ENCODE measurements at places on chromosomes 7 and 10.
A peak's percentile ranks its signal among the peaks of the same experiment; 100 is the strongest.

DNA sequence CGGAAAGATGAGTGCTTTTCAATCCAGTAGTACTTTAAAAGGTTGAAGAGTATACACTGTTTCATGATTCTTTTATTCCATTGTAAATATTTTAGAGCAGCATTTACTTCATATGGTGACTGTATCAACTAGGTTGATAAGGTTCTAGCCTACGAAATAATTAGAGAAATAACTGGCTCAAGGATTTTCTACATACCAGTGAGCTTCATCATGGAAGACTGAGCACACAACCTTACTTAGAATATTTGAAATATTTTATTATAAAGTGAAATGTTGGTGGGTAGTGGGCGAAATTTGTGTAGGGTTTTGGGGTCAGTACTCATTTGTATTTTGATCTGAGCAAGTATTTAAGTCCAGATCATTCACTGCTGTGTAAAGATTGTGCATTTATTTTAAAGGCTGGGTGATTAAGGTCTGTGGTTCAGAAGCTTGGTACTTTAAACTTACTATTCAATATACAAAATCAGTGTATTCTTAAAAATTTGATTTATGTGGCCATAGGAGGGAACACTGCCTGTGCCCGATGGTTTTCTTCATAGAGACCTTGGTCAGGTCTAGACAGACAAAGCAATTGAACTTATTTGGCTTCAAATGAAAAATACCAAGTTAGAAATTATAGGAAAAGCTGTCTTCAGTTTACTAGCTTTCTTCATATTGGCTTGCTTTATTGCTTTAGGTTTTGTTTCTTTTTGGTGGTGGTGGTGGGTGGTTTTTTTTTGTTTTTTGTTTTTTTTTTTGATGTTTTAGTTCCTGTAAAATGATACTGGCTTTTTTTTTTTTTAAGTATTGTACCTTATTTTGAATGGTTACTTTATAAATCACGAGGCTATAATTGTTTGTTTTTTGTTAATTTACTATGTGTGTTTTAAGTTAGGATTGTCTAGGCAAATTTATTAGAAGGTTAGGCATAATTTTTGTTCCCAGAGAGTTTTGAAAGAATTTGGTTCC lies 3.0 kb downstream of the KMT2E start:
- no peak for DNase-seq

GRCh38 chr10:102665904-102666509 lies 21.7 kb downstream of the TRIM8 start:
- no peak for DNase-seq

GRCh38 chr7:121211253-121211652 lies 117.5 kb upstream of the WNT16 start:
- no peak for DNase-seq

GRCh38 chr10:119059557-119059956 lies 21.1 kb downstream of the EIF3A start:
- no peak for DNase-seq

- DNase-seq, result no peak
Observed at GRCh38 chr10:4807761-4808507, 18.1 kb upstream of the AKR1E2 start.

DNA sequence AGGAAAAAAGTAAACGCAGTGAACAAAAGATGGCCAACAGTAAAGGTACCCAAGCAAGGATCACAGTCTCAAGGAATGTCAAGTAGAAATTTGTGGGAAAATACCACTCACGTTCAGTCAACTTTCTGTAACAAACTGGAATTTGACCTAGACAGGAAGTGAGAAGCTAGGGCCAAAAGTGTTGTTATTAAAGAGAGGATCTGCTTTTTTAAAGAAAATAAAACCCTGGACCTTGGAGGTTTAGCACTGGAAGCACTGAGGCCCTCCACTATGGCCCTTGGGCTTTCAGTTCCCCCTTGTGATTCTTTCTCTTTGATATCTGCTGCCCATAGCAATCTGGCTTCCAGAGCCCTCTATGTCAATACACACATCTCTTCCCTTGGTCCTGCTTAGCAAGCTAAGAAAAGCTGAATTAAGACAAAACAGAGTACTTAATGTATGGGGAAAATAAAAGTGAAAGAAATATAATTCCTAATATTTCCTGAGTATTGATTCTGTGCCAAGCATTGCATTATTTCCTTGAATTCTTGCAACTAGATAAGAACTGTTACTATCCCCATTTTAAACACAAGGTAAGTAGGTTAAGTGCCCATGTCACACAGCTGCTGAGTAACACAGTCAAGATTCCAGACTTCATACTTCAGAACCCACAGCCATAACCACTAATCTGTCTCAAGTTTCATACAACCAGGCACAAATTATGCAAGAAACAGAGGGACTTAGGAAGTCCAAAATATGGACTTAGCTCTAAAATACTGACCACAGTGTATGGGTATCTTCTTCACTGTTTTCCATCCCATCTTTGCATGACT lies 2.6 kb upstream of the ZNF438 start:
- DNase-seq, result no peak

DNA sequence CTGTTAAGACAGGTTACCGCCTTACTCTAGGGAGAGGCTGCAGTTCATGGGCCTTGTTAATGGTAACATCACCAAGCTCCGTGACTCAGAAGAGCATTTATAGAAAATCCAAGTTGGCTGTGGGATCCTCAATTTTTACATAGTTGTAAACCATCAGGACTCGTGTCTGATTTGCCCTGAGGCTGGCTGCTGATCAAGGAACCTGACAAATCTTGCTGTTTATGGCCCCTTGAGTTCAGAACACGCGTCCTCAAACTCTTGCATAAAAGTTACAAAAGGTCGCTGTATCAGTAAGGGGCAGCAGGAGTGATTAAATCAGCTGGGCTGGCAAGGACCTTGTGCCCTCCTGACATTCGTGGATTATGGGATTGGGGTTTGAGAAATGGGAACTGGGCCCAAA lies 4.6 kb downstream of the SLC13A4 start:
- DNase-seq, result no peak

DNA sequence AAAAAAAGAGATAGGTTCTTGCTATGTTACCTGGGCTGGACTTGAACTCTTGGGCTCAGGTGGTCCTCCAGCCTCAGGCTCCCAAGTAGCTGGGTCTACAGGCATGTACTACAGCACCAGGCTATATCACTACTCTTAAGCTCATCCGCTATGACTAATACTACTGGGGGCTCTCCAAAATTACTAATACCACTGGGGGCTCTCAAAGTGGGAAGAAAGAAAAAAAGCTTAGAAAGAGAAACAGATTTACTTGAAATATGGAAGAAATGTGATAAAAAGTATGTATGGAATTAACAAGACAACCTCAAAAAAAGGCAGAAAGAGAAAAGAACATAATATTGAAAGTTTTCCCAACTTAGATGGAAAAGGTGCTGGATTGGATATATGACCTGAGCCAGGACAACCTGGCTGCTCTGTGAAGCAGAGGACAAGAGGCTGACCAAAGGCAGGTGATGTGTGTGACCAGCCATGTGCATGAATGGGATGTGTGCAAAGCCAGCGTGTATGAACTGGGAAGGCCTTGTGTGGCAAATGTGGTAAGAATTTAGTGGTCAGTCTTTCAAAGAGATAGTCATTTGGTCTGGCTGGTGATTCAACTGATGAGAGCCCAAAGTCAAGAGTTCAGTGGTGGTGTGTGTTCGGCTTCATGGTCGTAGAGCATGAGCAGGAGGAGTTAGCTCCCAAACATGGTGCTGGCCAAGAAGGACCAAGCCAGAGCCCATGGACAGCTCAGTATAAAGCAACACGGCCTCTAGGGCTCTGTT lies 232.4 kb upstream of the KLF14 start:
- no peak for DNase-seq

GRCh38 chr7:133139350-133139749 lies 57.5 kb upstream of the CHCHD3 start:
- DNase-seq, result peak; percentile 8

- no peak for DNase-seq
Observed at GRCh38 chr7:40186586-40186985, 51.8 kb downstream of the SUGCT start.

- no peak for DNase-seq
Observed at GRCh38 chr7:107543338-107543993, 20.3 kb downstream of the COG5 start.

DNA sequence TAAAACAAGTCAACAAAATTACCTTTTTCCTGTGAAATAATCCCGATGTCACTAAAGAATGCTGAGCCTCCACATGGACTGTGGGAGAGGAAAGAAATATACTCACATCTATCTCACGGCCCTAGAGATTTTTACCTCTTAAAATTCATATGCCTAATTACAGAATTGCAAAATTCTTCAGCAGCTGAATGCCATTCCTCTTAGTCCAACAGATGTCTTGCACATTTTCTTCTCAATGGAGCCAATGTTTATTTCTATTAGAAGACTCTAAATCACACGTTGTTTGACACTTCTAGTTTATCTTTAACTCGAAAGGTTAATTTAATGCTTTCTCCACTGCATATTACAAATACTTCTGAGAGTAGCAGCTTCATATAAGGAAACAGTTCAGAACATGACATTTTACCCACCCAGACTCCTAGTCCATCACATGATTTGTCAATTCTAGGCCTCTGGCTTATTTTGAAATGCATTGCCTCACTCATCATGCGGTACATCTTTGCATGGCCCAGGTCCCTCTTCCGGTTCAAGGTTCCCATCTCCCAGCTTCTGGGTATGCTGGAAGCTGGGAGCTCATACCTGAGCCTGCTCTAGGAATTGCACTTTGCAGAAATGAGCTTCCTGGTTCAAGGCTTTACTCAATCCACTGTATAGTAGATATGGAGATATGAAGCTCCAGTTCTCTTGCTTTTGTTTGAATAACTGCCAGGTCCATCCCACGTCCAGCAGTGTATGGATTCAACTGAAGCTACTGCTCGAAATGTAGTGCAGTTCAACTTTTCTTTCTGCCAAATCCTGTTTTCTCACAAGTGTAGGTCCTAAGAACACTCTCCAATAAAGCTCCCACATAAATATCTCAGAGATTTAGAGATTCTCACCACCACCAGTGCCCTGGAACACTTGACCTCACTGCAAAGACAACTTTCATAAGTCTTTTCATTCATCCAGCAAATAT lies 306.2 kb downstream of the GPR37 start:
- DNase-seq, result peak; percentile 4

DNA sequence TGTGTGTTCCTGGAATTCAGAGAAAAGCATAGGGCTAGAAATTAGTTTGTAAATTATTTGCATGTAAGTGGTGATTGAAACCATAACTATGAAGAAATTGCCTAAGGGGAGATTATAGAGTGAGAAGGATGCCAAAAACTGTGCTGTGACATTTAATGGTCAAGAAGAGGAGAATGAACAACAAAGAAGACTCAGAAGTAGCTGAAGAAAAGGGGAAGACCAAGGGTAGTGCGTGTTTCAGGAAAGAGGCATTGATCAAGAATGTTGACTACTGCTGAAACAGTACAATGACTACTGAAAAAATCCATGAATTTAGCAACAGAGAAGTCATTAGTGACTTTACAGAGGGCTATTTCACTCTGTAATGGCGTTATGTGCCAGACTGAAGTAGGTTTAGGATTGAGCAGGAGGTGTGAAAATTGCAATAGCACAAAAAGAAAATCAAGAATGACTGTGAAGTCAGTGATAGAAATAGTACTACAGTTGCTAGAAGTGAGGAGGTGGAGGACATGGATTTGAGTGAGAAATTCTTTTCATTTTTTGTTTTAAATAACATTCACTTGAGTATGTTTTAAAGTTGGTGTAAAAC lies 28.9 kb upstream of the SAMD9L start:
- no peak for DNase-seq

DNA sequence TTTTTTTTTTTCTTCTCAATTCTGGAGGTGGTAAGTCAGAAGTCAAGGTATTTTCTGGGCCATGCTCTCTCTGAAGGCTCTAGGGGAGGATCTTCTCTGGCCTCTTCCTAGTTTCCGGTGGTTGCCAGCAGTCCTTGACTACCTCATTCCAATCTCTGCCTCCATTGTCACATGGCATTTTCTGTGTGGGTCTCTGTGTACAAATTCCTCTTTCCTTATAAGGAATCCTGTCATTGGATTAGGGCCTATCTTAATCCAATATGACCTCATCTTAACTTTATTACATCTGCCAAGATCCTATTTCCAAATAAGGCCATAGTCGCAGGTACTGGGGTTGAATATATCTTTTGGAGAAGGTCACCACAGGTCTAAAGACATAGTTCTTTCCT lies 129.3 kb upstream of the PRR15 start:
- no peak for DNase-seq

DNA sequence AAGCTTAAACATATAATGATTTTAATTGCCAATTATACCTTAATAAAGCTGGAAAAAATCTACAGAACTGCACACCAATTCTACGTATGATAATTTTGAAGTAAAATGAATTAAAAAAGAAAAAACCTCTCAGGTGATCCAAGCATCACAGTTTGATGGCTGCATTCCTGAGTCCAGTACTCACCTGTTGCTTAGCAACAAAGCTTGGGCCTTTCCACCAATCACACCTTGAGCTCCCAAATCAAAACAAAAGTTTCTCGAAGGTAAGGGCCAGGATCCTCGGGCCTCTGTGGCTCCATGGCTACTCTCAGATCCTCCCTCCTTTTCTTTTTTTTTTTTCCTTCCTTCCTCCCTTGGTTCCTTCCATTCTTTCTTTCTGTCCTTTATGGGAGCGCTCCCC lies 137.2 kb upstream of the PCBD1 start:
- no peak for DNase-seq

DNA sequence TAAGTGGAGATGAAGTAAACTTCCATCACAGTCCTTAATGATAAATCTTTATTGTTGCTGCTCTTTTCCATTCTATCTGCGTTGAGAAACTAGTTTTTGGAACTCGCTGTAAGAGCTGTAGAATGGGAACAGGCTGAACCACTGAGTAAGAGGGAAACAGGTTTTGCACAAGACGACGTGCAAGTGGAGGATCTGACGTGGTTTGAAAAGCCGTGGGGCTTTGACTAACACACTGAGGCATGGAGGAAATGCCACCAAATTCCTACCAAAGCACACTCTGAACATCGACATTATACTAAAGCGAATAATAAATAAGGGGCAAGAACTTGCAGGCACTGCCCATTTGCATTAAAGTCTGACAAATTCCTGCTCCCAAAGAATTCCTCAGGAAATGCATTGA lies 160.6 kb downstream of the KLF6 start:
- DNase-seq, result no peak

GRCh38 chr7:67588631-67589030 lies 592.0 kb downstream of the TYW1 start:
- DNase-seq, result no peak

DNA sequence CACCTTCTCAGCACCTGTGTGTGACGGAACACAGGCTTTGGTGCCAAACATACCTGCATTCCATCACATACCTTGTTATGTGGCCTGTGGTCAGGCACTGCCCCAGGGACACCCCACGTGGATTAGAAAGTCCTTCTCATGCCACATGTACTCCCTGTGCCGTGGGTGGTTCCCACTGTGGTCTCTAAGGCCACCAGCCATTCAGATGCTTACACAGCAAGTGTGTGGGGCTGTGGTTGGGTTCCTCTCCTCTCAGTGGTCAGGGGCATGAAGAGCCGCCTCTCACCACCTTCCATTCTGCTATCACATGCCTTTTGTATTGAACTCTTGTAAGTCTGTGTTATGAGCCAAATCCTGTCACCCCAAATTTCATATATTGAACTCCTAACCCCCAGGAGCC lies 85.1 kb upstream of the IGFBP3 start:
- no peak for DNase-seq

All from hindlimb muscle (tissue), 1 donor.